ENCODE measurements at places on chromosomes 3 and 15. TPM values are rescaled to one million over a fixed set of nuclear protein-coding genes. Genes with fewer than 3 reads are reported as not detected.

GASK1A gene
- not detected for total RNA-seq

SLC2A2 gene
- 0.03 TPM for total RNA-seq

BSN gene
- not detected for total RNA-seq

CELSR3 gene
- total RNA-seq = 9.9 TPM

TIMP4 gene
- 2.7 TPM for total RNA-seq

ATG7 gene
- 11.4 TPM for total RNA-seq

RPP25 gene
- total RNA-seq = 68.1 TPM

SLC9C1 gene
- not detected for total RNA-seq

SEMA7A gene
- 1.3 TPM for total RNA-seq

CCR8 gene
- not detected for total RNA-seq

MYO5C gene
- 23.4 TPM for total RNA-seq

IQCH gene
- 1.9 TPM for total RNA-seq

KCNH8 gene
- total RNA-seq = 0.03 TPM

ADAMTSL3 gene
- not detected for total RNA-seq

FAM81A gene
- 17.9 TPM for total RNA-seq

WDR93 gene
- total RNA-seq = 0.08 TPM

SLCO3A1 gene
- 2.2 TPM for total RNA-seq

NEK10 gene
- 2.8 TPM for total RNA-seq

Data from HT-29 (cell line).